Muscle of back (tissue), 13 donors: ENCODE measurements at places on chromosomes 3 and 15. TPM values are rescaled to one million over a fixed set of nuclear protein-coding genes. Genes with fewer than 3 reads are reported as not detected.

Gene LRRIQ4
- polyA plus RNA-seq, result not detected

Gene IL17RB
- 2.4 TPM for polyA plus RNA-seq

Gene WDR49
- 0.20 TPM for polyA plus RNA-seq

Gene PLA2G4D
- polyA plus RNA-seq, result 0.20 TPM

Gene ANXA2
- polyA plus RNA-seq, result 507 TPM

Gene EXD1
- not detected for polyA plus RNA-seq

Gene CCRL2
- polyA plus RNA-seq, result 0.75 TPM

Gene SYNM
- 83.1 TPM for polyA plus RNA-seq

Gene INKA1
- 18.7 TPM for polyA plus RNA-seq

Gene CD276
- polyA plus RNA-seq, result 127 TPM

Gene SLC22A13
- polyA plus RNA-seq, result 0.11 TPM

Gene NOX5
- polyA plus RNA-seq, result 0.12 TPM
